ENCODE measurements at places on chromosomes 7 and 10.

DNA sequence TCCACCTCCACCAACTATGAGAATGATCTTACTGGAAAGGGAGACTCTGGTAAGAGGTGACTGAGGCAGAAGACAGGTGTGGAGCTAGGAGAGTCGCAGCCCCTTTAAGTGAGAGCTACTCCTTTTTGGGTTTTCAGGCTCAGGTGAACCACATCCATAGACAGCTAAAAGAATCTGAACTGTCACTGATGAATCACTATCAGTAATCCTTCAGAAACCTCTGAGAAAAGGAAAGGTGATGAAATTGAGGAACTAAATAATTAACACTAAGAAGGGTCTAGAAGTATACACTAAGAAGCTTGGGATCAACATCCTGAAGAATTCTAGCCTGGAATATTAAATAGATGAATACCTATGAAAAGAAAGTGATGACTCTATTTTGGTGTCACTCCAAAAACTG, 83.0 kb downstream of the SORBS1 start:
- no peak for DNase-seq

DNA sequence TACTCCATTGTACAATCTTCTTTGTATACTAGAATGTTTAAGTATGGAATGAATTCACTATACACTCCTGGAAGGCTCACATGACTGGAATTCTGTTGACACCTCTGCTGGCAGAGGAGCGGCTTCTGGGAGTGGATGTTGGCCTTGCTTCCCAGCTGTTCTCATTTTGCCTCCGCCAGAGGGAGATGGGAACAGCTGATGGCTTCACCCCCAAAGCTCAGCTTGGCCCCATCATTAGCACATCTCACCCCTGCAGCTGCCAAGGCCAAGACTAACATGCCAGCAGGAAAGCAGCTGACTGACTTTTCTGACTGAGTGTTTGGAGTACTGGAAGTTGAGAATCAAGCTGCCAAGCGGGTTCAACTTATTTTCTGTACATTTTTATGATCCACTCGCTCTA, 15.1 kb downstream of the ADAM12 start:
- DNase-seq: no peak

GRCh38 chr7:124074007-124074406, 41.1 kb upstream of the TMEM229A start:
- no peak for DNase-seq

DNA sequence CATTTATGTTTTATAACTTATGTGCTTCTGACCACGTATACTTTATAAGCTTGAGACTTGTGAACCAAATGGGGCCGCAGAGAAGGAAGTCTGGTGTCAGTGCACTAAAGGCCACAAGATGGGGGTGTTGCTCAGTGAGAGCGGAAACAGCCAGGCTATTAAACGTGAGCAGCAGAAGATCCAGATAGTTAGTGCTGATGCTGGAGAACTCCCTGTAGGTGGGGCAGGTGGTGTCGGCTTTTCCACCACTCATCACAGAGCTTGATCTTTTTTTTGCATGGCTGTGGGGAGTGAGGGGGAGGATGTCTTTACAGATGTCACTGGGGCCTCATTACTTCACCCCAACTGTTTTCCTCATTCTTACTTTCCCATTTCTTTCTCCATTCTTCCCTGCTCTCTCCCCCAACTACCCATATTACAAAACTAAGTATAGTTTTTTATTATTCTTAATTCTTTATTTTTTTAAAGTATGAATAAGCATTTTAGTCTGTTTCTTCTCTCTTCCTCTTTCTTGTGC, 34.7 kb downstream of the ACADSB start:
- no peak for DNase-seq

- DNase-seq: no peak
Measured at GRCh38 chr10:69869291-69869961, 67.7 kb downstream of the COL13A1 start.

GRCh38 chr10:70795613-70796012, 10.4 kb upstream of the TBATA start:
- DNase-seq: no peak

DNA sequence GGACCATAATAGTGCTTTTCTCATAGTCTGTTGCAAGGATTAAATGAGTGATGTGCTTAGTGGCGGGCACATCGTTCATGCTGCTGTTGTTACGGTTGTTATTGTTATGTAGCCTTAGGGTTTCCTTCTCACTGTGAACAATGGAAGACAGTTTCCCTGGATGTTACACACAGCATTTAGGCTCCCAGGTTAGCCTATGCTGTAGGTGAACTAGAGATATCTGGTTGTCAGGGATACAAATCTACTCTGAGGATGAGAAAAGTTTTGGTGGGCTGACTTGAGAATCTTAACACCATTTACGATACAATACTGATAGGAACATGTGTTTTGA, 14.7 kb downstream of the SH3PXD2A start:
- no peak for DNase-seq

DNA sequence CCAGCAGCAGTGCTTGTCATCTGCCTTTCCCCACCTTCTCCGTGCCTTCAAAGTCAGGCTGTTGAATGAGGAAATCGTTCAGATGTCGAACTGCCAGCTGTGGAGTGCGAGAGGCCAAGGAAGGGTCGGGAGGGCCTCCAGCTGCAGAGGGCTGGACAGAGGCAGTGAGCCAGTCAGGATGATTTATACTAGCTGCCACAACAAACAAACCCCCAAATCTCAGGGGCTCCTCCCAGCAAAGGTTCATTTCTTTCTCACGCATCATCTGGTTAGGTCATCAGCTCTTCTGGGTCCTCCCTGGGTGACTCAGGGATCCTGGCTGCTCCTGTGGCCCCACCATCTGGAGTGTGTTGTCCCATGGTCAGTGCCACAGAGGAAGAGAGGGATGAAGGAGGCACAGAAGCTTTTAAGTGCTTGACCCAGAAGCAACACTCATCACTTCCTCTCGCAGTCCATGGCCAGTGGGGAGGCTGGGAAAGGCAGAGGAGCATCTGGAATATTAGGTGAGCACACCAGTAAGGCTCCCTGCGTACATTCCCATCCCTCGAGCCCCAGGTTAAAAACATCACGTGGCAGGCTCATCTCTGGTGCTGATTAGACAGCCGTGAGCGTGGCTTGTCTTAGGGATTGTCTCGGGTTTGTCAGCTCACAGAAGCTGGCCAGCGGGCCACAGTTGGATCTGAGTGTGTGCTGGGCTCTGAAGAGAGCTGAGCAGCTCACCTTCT, 140.7 kb downstream of the RGS10 start:
- DNase-seq: no peak

Data from NCI-H2029 treated with DMSO at 0.1 percent for 48 hours (cell line).